ENCODE measurements at places on chromosomes 11 and 22.

DNA sequence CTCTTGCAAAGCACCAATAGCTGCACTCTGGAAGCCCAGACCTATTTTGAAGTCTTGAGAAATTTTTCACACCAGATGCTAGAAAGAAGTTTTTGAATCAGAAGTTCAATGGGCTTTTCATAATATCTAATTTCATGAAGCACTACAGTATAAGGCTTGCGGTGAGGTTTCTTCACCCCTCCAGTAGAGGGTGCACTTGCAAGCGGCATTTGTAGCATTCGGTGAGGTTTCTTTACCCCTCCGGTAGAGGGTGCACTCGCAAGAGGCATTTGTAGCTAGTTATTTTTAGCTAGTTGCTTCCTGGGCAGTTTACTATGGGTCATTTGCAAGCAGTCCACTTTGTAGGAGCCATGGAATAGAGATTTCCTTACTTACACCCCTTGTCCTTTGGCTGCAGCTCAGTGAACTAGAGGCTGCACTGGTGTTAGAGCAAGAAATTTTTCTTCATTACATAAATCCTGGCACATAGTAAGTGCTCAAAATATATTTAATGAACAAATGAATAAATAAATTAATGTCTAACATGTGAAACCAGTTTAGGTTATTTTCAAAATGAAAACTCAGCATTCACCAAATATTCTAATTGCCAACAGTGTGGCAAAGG lies 7.8 kb upstream of the NOX4 start:
- no peak for DNase-seq

- DNase-seq = no peak
Observed at GRCh38 chr11:20161923-20162744, 1.9 kb upstream of the DBX1 start.

DNA sequence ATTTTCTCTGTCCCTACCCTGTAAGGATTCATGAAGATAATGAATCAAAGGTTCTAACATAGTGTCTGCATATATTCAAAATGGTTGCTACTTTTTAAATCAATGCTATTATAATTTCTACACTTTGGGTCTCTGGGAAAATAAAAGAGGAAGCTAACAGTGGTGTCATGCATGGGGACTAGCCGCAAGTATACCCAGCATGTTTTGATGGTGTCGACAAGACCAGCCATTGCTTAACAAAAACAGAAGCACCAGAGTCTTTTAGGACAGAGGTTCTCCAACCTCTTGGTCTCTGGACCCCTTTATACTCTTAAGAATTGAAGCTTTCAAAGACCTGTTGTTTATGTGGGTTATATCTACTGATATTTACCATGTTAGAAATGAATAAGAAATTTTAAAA lies 37.8 kb downstream of the RNF141 start:
- no peak for DNase-seq

DNA sequence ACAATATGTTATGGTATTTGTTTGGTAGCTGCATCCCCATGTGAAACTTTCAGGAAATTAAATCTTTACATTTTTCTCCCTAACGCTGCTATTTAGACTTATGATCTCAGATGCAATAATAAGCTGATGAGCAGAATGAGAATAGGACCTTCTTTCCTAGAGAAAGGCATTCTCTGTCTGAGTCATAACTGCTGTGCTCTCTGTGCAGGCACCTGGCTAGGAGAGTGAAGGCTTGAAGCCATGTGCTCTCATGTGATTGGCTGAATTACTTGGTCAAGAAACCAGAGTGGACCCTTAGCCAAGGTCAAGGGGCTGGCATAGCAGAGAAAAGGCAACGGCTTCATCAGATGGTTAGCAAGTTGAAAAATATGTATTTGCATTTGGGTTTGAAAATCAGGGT lies 185.0 kb downstream of the ADAMTS15 start:
- no peak for DNase-seq

DNA sequence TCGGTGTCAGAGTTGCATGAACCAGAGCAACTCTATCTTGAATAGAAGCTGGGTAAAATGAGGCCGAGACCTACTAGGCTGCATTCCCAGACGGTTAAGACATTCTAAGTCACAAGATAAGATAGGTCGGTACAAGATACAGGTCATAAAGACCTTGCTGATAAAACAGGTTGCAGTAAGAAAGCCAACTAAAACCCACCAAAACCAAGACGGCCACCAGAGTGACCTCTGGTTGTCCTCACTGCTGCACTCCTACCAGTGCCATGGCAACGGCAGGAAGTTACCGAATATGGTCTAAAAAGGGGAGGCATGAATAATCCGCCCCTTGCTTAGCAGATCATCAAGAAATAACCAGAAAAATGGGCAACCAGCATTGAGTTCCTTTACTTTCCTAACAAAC lies 2.4 kb upstream of the KAT5 start:
- no peak for DNase-seq

DNA sequence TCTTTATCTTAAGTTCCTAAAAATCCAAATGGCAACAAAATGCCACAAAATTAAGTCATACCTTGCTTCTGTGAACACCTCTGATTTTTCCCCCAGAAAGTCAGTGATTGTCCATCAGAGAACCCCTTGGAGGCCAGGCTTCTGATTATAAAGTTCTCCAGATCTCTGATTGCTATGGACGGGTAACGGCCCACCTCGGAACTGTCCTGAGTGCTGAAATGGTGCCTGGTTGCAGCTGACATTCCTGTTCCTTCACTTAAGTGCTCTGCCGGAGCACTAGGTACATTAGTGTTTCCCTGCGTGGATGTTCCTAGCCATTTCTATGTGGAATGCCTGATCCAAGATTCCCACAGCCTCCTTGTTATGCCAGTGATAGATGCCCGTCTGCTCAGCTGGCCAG lies 85.0 kb downstream of the CHST1 start:
- no peak for DNase-seq

DNA sequence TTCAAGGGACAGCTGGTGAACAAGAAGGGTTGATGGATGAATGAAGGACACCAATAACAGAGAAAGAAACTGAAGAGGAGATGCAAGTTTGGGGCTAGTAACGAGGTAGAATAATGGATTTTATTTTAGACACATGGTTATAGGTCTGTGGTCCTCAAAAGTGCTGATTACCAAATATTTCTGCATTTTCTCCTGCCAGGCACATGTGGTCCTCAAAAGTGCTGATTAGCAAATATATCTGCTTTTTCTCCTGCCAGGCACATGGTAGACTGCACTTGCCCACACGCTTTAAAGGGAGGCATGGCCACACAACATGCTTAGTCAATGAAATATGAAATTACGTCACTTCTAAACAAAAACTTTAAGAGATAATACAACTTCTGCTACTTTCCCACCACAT lies 373.1 kb upstream of the SYN3 start:
- no peak for DNase-seq

DNA sequence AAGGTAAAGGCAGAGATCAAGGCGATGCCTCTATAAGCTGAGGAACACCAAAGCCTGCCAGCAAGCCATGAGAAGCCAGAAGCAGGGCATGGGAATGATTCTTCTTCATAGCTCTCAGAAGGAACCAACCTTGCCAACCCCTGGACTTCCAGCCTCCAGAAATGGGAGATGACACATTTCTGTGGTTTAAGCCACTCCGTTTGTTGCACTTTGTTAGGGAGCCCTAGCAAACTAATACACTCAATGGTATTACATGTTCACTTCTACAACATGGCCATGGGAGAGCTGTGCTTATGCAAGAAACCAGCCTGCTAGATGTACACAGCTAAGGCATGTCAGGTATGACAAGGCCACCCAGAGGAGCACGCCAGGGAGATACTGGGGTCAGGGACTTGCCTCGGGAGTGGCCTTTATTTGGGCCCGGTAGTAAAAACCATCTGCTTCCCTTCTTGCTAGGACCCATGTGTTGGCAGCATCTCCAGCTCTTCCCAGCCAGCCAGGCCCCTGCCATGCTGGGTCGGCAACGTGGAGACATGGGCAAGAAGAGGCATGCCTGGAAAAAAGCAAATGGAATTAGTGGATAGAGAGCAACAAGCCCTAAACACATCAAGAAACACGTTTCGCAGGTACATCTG lies 3.6 kb downstream of the C11orf16 start:
- no peak for DNase-seq

GRCh38 chr11:117690484-117691217 lies 106.4 kb downstream of the DSCAML1 start:
- no peak for DNase-seq

GRCh38 chr11:28697920-28698827 lies 590.0 kb downstream of the METTL15 start:
- DNase-seq = peak; percentile 10

- DNase-seq = no peak
Observed at GRCh38 chr11:61362542-61362875, 335 bp downstream of the TMEM138 start.

GRCh38 chr11:207863-208180 lies 314 bp downstream of the RIC8A start:
- no peak for DNase-seq

DNA sequence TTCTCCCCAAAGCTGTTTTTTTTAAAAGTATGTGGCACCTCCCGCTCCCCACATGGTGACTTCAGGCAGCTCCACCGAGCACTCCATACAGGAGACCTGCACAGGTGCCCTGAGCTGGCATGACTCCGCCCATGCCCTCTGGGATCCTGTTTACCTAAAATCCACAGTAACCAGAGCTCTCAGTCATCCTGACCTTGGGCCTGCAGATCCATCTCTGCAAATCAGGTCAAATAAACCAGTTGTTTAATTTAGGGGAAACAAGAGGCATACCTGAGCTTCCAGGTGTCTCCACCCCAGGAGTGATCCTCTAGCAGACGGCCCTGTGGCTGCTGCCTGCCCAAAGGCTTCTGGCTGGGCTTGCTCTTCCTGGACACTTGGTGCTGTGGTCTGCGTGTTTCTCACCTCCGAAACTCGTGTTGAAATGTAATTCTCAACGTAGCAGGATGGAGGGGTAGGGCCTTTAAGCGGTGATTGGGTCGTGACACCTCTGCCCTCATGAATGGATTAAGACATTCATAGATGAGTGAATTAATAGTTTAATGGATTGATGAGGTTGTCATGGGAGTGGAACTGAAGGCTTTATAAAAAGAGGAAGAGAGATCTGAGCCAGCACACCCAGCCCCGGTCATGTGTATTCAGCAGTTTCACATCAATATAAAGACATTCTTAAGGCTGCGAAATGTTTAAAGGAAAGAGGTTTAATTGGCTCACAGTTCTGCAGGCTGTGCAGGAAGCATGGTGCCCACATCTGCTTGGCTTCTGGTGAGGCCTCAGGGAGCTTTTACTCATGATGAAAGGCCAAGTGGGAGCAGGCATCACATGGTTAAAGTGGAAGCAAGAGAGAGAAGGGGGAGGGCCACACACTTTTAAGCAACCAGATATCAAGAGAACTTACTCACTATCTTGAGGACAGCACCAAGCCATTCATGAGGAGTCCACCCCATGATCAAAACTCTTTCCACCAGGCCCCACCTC lies 34.1 kb downstream of the LINC01488 start:
- no peak for DNase-seq

DNA sequence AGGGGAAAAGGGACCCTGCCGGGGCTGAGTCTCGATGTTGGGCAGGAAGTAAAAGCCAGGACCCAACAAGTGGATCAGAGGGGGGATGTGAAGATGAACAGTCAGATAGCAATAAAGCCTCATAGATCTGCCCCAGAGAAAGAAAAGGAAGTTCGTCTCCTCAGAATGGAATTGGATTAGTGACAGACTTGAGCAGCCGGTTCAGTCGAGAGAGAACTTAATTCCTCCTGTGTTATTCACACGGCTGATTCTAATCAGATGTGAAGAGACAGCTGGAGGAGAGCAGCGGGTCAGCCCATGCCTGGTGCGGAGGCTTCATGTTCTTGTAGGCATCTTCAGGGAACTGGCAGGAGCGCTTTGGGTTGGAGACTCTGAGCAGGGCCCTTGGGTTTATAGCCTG lies 29.3 kb upstream of the CABP7 start:
- DNase-seq = no peak

- no peak for DNase-seq
Observed at GRCh38 chr22:46292732-46293131, 3.9 kb upstream of the GTSE1 start.

DNA sequence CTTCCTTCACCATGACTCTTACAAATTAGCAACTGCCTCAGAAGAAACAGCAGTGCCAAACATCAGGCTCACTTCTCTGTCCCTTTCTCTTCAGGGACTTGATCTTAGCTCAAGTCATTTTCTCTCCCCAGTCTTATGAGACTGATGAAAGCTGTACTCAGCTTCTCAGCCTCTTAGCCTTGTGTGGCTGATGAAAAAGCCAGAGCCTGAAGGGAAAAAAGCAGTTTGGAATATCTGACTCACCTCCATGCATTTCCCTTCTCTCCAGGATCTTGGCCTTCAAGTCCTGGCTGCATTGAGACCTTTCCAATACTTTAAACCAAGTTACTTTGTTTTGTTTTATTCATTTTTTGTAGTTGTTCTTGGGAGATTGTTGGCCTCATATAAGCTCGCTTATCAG lies 195.9 kb downstream of the SPON1 start:
- no peak for DNase-seq

DNA sequence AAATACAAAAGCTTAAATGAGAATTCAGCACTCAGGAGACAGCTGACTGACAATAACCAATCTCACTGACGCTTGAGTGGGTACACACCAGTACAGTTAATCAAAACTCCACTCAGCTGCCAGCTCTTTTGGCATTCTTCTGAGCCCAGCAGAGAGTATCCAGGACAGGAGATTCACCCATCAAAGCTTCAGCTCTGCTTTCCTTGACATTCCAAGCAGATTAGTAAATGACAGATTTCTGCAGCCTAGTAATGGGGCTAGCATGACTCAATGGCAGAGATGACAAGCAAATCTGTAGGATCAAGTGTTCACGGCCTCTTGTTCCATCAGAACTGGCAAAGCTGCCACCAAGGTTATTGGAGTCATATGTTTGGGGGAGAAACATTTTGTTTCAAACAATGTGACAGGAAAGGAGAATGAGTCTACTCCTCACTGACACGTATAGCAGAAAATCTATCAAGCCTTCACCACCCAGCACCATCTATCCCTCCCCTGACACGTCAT lies 420.0 kb downstream of the DYNC2H1 start:
- no peak for DNase-seq

DNA sequence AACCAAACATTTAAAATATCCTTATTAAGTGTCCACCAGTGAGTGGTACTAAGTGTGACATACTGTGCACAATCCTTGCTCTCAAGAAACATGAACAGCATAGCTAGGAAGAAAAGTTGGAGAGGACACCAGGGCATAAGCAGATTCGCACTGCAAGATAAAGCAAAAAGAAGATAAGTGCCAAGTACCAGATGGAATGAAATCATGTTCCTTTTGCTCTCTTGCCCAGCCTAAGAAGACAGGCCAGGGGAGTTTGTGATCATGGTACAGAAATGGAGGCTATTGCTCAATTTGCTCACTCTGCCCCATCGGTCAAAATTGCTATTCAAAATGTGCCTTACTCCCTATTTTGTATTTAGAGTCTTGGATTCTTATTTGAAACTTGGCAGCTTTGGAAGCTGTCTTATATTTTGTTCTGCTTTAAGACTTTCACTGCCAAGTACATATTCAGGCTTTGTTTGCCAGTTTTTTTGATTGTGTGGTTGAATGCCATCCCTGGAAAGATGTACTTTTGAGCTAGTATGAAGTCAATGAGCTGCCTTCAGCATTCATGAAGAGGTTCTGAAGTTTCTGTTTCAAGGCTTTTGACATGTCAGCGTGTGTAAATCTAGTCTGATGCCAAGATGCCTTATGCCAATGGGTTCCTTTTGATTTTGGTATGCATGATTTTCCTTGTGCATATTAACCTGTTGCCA lies 90.3 kb downstream of the PAX6 start:
- no peak for DNase-seq

GRCh38 chr11:28596816-28597215 lies 488.6 kb downstream of the METTL15 start:
- DNase-seq = no peak

- DNase-seq = no peak
Observed at GRCh38 chr11:45225277-45225676, 60.9 kb downstream of the SYT13 start.

GRCh38 chr11:19984048-19984742 lies 176.1 kb downstream of the DBX1 start:
- no peak for DNase-seq
